ENCODE measurements at places on chromosomes 7 and 10.

- DNase-seq, result no peak
Observed at GRCh38 chr7:84085147-84085546, 109.4 kb downstream of the SEMA3A start.

GRCh38 chr7:34133983-34134782, 228.8 kb downstream of the BMPER start:
- DNase-seq, result peak; percentile 20

GRCh38 chr7:82810558-82811259, 352.0 kb downstream of the PCLO start:
- DNase-seq, result no peak

DNA sequence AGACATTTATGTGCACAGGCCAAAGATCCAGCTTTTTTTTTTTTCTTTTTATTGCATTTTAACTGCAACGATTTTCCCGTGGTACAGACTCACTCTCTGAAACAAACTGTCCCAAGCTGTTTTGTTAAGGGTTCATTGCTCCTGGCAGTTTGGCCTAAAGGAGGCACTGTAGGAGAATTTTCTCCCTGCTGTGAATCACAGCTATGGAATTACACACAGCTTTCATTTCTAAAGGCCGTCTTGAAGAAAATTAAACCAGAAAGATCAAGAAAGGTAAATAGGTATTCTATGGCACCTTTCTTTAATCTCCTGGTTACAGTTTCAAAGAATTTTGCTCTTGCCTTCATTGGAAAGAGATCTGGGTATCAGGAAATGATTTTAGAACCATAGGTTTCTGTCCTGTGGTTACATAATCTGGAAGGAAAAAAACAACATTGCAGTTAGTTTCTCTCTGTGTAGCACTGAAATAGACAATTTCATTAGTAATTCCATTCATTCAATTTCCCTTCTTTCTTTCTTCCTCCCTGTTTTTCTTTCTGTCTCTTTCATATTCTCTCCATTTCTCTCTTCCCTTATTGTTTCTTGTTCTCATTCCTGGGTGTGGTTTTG, 51.2 kb downstream of the PDK4 start:
- DNase-seq, result no peak

GRCh38 chr10:109740436-109740835, 182.9 kb downstream of the XPNPEP1 start:
- no peak for DNase-seq

Measured in pancreas (tissue), 10 donors.